NCI-H69 (cell line): ENCODE measurements at places on chromosomes 11 and 22.
A peak's percentile ranks its signal among the peaks of the same experiment; 100 is the strongest.

- DNase-seq = peak; percentile 92
Measured at GRCh38 chr22:26589845-26590736, at the start of gene TPST2. TPST2 (minus strand) TSS chr22:26590132; CDS start chr22:26541630, 48,502 bp downstream.

- DNase-seq = no peak
Measured at GRCh38 chr11:11641581-11641980, 19.8 kb upstream of the GALNT18 start.

DNA sequence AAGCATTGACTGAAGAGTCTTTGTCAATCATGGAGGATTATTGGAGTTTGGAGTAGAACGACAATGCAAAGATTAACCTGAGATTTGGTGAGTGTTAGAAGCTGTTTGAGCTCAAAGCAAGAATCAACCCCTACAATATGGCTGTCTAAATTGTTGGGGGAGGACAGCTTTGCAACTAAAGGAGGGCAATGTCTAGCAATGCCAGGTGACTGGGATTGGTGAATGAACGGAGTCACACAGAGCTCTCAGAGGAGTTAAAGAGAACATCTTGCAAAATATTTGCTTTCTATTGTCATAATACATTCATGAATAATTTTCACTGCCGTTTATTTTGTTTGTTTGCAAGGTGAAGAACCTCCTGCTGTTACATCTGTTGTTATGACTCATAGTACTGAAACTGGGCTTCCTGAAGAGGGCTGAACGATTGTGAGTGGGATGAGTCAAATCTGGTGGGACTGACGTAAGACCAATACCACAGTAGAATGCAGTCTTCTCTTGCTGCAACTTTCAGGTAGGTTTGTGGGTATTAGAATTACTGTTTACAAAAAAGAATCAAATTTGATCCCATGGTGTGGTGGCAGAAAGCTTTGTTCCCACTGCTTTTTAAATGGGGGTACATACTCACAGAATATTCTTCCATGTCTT, 281.9 kb downstream of the CADM1 start:
- peak; percentile 98 for DNase-seq

DNA sequence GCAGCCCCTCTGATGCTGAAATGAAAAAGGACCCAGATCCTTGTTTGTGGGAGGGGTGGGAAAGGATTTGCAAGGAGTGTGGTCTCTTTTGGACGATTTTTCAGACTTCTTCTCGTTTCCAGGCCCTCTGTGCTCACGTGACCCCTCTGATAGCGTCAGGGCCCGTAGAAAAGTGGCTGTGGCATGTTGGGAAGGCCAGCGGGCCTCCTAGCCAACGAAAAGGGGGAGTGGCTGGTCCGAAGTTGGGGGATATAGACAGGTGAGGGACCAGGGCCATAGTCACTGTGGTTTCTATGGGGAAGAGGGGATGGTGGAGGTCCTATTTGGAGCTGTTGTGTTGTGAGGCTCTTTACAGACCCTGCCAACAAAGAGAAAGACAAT, 6.6 kb downstream of the PARVB start:
- DNase-seq = no peak

GRCh38 chr22:30077279-30077880, 2.9 kb upstream of the HORMAD2 start:
- DNase-seq = no peak

- no peak for DNase-seq
Measured at GRCh38 chr22:17407643-17408042, 38.4 kb downstream of the CECR2 start.

- peak; percentile 49 for DNase-seq
Measured at GRCh38 chr11:95556342-95557163, 233.0 kb downstream of the FAM76B start.

- DNase-seq = no peak
Measured at GRCh38 chr11:76648061-76648460, 22.5 kb downstream of the LRRC32 start.

GRCh38 chr22:30909306-30909705, 59.3 kb downstream of the MORC2 start:
- DNase-seq = no peak
